ENCODE measurements at places on chromosomes 5 and 9.
A peak's percentile ranks its signal among the peaks of the same experiment; 100 is the strongest.

DNA sequence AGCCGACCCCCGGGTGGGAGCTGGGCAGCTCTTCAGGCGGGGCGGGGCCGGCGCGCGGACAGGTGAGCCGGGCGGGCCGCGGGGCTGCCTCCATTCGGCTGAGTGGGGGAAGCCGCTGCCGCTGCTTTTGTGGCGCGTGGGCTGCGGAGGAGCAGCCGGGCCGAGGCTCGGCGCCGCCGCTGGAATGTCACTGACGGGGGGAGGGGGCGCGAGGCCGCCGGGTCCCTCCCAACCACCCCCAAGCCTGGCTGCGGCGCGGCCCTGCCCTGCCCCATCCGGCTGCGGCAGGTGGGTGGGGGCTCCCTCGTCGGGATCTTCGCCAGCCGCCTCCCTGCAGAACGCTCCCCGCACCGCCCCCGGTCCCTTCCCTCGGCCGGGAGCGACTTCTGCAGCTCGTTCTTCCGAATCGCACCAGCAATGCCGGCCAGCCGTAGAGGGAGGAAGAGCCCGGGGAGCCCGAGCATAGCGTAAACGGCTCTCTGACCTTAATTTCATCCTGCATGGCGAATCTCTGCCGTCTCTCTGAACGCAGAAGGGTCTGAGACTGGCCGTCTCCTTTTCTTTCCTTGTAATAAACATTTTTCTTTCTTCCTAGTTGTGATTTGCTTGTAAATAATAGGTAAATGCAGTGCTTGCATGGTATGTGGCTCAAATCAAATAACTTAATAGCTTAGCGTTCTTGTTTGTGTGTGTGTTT, 505 bp downstream of the SPTAN1 start:
- DNase-seq = no peak

DNA sequence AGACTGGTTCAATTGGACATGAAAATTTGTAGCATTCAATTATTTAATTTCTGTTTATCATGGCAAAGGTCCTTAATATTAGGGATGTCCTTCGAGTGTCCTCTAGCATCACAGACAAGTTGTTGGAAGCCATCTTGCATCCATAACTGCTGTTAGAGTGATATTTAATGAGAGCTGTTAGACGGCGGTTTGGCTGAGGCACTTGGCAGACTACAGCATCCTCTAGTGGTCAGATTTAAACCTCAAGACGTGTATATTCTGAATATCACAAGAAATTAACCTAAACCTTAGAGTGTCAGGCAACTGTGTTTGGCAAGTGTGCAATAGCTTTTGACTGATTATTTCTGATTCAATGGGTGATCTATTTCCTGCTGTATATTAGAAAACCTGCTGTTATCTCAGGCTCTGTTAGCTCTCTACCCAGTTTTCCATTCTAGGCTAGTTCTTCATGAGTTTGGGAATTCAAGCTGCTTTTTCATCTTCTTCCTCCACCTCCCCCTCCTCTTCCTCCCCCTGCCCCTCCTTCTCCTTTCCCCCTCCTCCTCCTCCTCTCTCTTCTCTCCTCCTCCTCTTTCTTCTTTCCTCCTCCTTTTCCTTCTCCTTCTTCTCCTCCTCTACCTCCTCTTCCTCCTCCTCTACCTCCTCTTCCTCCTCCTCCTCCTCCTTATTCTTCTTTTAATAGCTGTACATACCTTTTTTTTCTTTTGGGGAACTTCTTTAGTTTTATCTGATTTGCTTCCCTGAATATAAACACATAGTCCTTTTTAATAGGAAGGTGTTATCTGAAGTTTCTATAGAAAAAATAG, 8.6 kb downstream of the SPINK1 start:
- DNase-seq = peak; percentile 8

DNA sequence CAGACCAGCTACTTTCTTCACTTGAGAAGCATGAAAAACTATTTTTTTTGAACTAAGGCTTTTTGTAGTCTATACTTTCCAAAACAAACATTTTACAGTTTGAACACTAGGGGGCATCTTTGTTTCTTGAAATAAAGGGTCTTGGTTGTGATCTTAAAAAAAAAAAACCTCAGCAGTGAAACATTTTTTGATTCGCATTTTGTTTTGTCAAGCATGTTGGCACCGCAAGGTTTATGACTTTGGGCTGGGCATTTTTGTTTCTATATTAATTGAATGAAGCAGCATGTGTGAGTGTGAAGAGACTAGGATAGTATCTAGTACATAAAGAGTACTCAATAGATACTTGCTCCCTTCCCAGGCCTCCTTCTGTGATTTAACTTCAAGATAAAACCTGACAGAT, 31.6 kb upstream of the ACOT12 start:
- no peak for DNase-seq

DNA sequence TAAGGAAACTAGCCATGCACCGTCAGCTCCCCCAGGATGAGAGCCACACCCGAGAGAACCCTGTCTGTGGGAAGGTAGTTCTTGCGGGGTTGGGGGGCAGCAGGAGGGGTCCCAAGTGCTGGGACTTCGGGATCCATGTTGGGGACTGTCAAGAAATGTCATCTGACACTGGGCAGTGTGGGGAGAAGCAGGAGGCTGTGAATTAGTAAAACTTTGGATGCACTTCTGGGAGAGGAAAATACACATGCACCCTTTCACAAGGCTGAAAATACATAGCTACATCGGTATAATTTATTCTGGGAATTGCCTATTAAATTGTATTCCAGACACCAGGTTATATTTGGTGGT, 109.6 kb upstream of the RPS23 start:
- DNase-seq = no peak

- DNase-seq = no peak
These were observed 94.5 kb downstream of the TMC1 start for GRCh38 chr9:72615931-72616330.

DNA sequence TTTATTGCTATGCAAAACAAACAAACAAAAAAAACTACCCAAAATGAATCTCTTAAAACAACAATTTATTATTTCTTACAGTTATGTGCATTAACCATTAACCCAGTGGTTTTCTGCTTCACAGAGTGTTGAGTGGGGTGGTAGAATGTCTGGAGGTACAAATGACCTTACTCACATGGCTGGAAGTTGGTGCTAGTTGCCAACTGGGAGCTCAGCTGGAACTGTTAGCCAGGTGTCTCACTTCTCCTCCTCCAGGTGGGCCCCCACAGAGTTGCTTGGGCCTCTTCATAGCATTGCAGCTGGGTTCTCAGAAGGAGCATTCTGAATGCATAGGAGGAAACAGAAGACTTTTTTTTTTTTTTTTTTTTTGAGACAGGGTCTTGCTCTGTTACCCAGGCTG, 10.5 kb upstream of the B4GALT1 start:
- no peak for DNase-seq

DNA sequence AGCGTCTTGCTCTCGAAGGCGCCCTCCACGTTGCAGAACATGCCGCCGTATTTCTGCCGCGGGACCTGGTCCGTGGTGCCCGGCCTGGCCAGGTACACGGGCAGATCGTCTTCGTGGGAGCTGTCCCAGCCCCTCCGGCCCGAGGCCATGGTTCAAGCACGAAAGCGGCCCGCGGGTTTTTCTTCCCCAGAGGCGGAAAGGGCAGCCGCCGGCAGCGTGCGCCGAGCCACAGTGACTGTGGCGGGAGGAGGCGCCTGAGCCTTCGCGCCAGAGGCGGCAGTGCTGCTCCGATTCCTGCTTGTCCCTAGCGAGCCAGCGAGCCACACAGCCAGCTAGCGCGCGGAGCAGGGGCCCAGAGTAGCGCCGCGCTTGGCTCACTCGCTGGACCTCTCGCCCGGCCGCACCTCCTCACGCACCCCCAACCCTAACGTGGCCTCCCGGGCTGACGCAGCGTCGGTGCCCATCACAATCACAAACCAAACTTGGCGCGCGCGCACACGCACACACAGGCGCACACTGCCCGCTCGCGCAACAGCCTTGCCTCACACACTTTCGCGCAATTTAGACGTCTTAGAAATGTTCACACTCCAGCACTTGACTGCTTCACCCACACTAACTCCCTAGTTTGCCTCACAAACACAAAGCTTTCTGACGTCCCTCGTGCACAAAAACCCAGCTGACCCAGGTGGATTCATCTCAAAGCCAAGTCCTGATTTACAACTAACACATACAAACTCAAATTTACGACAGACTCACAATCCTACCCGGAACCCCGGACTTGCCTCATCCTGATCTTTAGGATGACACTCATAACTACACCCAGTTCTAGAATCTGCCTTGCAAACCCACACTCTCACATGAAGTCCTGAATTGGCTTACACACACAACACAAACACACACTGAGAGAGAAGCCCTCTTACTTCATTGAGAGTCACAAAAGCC, at the start of gene DPYSL3:
DPYSL3 (minus strand) TSS at position 359 of the 942 bp plus-strand sequence; CDS start at position 149, 210 bp downstream.
- no peak for DNase-seq

DNA sequence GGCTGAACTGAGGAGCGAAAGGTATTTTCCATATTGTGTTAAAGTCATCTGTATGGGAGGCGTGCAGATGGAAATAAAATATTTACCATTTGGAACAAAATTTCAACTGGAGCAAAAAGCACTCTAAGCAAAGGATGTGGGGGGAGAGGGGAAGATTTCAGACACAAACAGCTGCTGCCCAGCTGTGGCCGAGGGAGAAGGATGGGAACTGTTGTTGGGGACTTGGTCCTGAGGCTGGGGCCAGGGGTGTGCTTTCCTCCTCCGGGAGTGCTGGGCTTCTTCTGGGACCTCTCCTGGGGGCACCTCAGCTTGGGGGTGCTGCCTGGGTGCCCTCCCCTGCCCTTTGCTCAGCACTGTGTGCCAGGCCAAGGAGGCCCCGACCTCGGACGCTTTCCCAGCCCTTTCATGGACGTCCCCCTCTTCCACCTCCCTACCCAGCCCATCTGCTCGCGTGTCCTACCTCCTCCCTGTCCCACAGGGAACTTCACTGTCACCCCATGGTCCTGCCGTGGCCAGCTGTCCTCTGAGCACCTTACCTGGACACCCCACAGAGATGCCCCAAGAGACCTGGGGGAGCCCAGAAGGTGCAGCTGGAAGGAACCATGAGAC, 101.9 kb upstream of the COL5A1 start:
- DNase-seq = no peak
